ENCODE measurements at places on chromosomes 12 and 14.

DNA sequence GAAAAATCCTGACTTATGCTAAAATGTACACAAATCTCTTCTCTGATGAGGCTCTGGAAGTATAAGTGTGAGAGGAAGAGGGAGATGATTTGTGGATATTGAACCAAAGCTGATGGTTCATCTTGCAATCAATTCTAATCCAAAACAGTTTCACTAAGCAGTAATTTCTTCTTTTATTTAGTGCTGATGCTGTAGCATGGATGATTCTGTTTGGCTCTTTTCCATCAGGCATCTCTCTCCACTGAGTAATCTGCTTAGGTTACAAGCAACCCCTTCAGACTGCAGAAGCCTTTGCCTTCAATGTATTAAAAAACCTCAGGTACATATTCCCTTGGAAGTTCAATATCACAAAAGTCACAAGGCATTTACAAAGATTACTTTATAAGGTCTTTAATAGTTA is 159.1 kb upstream of the CCDC198 start:
- DNase-seq = no peak

- no peak for DNase-seq
Observed at GRCh38 chr12:88241862-88242570, 99.9 kb downstream of the TMTC3 start.

DNA sequence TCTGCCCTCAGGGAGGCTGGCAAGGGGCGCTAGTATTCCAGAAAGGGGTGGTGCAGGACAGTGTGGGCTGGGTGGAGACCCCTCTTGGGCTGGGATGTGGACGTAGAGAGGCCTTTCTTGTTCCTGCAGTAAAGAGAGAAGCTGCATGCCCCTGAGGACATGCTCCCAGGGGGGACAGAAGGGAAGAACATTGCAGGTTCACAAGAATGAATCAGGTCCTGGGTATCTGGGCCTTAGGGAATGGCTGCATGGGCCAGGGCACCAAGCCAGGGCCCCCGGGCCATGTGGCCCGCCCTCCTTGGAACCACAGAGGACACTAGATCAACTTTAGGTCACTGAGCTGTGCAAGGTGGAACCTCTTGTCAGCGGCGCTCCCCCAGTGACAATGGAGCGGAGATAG is 51.8 kb downstream of the ZNF664 start:
- DNase-seq = no peak

DNA sequence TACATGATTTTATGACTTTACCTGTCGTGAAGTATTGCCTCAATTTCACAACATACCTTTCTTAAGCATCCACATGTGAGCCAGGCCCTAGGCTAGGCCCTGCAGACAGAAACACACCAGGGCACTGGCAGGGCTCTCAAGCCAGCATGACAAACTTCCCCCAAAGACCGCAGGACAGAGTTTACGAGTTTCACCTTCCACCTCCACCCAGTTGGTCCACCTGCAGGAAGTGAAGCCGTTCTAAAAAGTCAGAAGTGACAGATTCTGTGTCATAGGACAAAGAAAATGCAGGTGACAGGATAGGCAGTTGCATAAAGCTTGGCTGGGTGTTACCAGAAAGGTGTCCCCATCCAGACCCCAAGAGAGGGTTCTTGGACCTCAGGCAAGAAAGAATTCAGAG is 382.3 kb downstream of the PCNX1 start:
- DNase-seq = no peak

DNA sequence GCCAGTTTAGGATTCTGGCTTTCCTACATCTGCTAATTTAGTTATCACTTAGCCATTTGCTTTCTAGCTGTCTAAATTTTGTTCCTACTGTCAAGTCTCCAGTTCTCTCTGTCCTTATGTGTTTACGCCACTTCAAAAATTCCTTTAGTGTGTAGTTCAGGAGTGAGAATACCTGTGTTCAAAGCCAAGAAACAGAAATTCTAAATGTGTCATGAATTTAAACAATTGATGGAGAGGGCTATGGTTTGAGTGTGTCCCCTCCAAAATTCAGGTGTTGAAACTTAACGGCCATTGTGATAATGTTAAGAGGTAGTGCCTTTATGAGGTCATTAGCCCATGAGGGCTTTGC is 11.4 kb upstream of the CATSPERB start:
- no peak for DNase-seq

- DNase-seq = peak; percentile 76
Observed at GRCh38 chr14:21868442-21869046, 194.9 kb upstream of the OR4E1 start.

- DNase-seq = no peak
Observed at GRCh38 chr12:77919450-77919849, 88.8 kb downstream of the NAV3 start.

DNA sequence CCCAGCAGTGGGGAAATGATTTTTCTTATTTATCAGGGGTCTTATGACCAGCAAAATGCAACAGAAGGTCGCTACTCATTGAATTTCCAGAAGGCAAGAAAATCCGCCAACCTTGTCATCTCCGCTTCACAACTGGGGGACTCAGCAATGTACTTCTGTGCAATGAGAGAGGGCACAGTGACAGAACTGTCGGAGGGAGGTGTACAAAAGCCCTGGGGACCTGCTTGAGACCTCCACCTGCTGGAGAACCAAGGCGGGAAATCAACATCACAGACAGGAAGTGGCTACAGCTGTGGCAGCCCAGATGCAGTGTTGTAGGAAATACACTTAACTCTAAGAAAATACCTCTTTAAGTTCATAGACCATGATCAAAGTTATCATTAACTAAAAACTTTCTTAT is 250.9 kb upstream of the OR4E1 start:
- DNase-seq = peak; percentile 58

Data from activated CD4-positive, alpha-beta T cell treated with anti-CD3 and anti-CD28 coated beads, Interleukin-2, amount 50 U/mL, for 24 hours (primary cell).